ENCODE measurements at places on chromosomes 7 and 10. TPM values are rescaled to one million over a fixed set of nuclear protein-coding genes. Genes with fewer than 3 reads are reported as not detected.

- no peak for ATAC-seq
These were observed 34.2 kb downstream of the ADRB1 start for GRCh38 chr10:114077815-114078219.

DNA sequence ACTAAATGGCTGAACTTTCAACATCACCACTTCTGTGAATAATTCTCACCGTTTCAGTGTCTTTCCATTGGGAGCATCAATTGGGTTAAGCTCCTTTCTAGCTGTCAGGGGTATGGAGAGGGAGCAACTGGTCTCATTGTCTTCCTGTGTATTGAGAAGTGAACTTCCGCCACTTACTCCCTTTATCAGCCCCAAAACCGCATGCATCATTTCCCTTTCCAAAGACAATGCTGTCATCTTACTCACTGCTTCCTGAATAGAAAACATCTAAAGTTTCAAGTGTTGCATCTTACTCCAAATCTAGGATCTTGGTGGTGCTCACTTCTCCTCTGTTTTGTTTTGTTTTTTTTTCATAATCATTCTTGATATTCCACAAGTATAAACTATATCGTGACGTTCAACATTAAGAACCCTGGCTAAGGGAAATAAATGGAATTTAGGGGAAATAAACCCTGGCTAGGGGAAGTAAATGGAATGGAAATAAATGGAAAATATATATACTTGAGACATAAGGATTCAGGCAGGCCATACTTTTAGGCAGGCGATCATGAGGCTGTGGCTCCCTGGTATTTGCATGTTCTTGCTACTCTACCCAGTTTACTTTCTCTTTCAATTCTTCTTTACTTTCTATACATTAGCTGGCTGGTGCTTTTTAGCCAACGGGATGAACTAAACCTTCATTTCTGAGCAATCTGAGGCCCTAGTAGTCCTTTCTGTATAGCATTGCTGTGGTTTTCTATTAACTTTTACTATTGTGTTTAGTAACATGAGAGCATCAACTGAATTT, 371.9 kb downstream of the BMPER start:
- no peak for ATAC-seq

The ARHGAP22 gene
- 4.7 TPM for total RNA-seq

The GIMAP4 gene
- total RNA-seq = 6.7 TPM
